ENCODE measurements at places on chromosomes 12 and 14.

- DNase-seq, result no peak
Measured at GRCh38 chr12:78275886-78276285, 445.2 kb downstream of the NAV3 start.

DNA sequence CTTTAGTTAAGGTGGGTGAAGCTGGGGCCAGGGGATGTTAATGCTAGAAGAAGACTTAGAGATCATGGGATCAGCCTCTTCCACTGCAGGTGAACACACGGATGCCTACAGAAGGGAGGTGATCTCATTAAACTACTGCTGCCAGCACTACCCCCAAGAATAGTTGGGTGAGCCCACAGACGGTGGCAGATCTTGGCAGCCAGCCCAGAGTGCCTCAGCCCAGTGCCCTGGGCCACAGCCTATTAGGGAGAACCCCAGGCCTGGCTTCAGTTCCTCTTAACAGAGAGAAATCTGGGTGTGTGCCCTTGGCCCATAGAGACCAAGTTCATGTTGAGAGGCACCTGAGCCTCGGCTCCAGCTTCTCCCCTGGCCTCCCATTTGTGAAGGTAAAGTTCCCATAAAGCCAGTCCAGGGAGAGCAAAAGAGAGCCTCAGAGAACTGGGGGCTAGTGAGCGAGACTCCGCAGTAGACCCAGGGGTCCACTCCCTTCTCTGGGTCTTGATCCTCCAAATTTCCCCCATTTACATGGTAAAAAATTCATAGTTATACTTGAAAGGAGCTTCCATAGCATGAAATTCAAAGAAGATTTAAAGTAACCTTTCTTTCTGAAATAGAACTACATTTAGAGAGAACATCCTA lies 125.0 kb upstream of the CCND2 start:
- DNase-seq, result no peak

- DNase-seq, result no peak
Measured at GRCh38 chr12:15664491-15664890, 124.7 kb downstream of the EPS8 start.

GRCh38 chr12:123748661-123749060 lies 13.4 kb upstream of the DNAH10 start:
- DNase-seq, result no peak

GRCh38 chr12:93180566-93180965 lies 197.2 kb upstream of the NUDT4 start:
- DNase-seq, result no peak

GRCh38 chr12:79925492-79925891 lies 9.4 kb downstream of the PPP1R12A start:
- no peak for DNase-seq

GRCh38 chr14:104087981-104088850 lies 2.7 kb downstream of the ASPG start:
- DNase-seq, result no peak
